ENCODE measurements at places on chromosomes 4 and X.

- DNase-seq, result no peak
These were observed 21.0 kb downstream of the MSX1 start for GRCh38 chr4:4880492-4880891.

DNA sequence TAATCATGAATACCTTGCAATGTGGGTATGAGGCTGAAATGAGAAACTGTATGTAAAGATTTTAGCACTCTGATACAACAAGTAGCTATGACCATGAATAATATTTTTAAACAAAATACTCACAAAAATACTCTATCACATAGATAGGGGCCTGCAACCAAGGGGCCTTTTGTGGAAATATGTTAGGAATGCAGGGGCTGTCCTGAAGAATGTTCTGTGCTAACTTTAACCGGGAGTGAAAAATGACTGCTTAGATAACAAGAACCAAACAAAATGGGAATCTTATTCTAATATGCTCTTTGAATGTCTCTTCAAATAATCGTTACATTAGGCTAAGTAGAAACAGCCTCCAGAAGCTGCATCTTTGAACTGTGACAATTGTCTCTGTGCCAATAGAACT is 37.9 kb upstream of the GYPA start:
- no peak for DNase-seq

DNA sequence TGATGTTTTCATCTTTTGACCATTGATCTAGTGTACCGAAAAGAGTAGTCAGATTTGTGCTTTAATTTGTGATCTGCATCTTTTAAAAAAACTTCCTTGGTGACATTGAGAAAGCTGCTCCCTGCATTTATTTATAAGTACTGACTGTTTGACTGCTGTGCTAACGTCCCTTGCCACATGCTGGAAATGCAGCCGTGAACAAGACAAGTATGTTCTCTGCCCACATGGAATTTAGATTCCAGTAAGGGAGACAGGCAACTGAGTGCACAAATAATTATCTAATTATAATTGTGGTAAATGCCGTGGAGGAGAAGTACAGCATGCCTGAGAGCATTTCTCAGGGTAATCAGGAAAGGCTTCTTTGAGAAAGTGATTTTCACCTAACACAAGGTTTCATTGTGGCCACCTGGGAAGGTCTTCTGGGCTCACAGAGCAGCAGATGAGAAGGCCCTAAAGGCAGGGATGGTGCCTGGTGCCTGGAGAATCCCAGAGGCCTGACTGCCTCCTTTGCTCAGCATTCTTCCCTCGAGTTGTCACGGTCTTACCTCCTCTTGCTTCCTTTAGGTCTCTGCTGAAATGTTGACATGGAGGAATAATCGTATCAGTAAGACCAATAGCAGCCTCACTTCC is 55.8 kb downstream of the PTTG2 start:
- no peak for DNase-seq

DNA sequence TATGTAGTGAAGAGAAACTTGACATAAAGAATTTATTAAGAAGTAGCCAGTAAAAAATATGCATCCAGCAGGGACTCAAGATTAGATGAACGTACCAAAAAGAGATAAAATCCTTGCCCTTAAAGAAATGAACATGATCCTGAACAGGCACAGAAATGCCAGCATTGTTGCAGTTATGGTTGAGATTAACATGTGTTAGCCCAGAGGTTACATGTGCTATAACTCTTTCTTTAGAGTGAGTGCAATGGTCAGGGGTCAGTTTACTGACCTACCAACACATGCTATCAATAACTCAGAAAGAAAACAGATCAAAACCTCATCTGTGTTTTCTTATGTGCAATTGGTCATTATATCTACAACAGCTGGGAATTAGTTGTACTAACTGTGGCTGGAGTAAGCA is 166.1 kb upstream of the NDST3 start:
- DNase-seq, result no peak

DNA sequence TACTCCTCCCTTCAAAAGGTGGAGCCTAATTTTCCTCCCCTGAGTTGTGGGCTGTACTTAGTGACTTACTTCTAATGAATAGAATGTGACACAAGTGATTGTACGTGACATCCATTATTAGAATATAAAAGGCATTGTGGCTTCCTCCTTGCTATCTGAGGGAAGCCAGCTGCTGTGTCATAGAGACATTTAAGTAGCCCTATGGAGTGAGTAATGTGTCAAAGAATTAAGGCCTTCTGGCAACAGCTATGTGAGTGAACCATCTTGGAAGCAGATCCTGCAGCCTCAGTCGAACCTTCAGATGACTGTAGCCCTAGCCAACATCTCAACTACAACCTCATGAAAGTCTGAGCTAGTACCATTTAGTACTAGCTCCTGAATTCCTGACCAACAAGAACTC is 76.1 kb downstream of the BCOR start:
- DNase-seq, result no peak

DNA sequence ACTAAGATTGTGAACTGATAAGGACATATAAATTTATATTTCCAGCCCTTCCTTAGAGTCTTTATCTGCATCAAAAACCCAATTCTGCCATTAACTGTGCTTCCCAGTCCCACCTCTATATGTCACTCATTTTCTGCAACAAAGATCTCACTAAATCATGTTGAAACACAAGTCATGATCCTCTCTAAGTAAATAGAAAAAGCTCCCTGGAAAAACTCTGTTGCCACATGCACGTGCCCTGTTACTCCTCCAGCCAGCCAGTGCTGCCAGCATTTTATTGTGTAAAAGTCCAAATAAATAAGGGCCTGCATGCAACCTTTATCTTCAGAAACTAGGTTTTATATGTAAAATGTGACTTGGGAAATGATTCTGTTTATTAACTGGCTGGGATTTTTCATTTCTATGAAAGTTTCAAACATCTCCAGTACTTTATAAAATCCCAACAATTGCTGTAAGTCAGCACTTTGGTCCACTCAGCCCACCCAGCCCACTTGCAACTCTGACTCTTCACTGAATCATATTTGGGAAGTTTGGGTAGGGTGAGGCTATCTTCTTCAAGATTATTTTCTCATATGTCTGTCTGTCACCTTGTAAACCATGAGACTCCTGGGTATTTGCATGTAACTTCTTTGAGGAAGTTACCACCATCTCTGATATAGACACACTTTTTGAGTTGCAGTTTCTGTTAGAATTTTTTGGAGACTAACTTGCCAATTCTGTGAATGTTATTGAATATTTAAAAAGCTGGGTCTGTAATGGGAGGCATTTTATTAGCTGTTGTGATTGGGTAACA is 40.0 kb upstream of the SMARCA5 start:
- no peak for DNase-seq

GRCh38 chrX:119539872-119540271 is 25.3 kb downstream of the STEEP1 start:
- DNase-seq, result no peak

DNA sequence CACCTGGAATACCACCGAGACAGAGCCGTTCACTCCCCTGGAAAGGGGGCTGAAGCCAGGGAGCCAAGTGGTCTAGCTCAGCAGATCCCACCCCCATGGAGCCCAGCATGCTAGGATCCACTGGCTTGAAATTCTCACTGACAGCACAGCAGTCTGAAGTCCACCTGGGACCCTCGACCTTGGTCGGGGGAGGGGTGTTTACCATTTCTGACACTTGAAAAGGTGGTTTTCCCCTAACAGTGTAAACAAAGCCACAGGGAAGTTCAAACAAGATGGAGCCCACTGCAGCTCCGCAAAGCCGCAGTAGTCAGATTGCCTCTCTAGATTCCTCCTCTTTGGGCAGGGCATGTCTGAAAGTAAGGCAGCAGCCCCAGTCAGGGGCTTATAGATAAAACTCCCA is 243.2 kb downstream of the RASL11B start:
- no peak for DNase-seq

DNA sequence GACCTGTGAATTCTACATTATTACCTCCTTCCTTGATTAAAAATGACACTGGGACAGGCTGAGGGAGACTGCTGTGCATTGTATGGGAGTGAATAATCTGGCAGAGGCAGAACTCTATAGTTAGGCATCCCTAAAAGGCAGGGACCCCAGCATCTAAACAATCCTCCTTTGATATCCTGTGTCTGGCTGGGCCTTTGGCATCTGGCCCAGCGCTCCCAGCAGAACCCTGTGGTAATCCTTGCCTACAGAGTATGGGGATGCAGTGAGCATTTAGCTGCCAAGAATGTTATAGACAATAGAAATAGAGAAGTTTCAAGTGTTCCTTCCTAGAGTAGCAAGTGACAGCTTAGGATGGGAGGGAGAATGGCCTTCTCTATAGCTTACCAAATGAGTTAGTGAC is 38.5 kb downstream of the ZCCHC12 start:
- no peak for DNase-seq

- DNase-seq, result no peak
These were observed 57.7 kb upstream of the EFHC2 start for GRCh38 chrX:44401151-44401550.

GRCh38 chr4:67873116-67873515 is 10.7 kb downstream of the TMPRSS11D start:
- DNase-seq, result no peak

- no peak for DNase-seq
These were observed 229.4 kb downstream of the LDB2 start for GRCh38 chr4:16669036-16669435.

GRCh38 chrX:16971694-16972093 is 25.2 kb downstream of the REPS2 start:
- no peak for DNase-seq

- no peak for DNase-seq
These were observed 999 bp upstream of the KLHL15 start for GRCh38 chrX:24027985-24028384.

DNA sequence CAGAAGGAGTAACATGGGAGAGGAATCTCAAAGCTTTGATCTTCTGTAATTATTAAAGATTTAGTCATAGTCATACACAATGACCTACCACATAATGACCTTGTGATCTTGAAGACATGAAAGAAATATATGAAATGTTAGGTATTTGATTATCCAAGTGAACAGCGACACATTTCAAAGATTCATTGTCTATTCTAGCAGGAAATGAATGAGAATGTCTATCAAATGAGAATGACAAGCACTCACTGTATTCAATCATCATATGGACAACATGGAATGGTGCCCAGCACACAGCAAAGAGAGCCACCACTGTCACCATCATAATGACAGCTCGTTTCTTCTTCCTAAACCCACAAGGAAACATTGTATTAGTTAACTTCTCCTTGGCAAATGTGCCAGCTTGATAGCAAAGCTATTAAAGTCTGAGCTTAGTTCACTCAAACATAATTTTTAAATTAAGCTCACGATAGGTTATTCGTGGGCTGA is 50.6 kb downstream of the QRFPR start:
- DNase-seq, result no peak

- DNase-seq, result no peak
These were observed 361 bp downstream of the TMEM128 start for GRCh38 chr4:4247696-4248028.
